ENCODE measurements at places on chromosomes 3 and 15.

DNA sequence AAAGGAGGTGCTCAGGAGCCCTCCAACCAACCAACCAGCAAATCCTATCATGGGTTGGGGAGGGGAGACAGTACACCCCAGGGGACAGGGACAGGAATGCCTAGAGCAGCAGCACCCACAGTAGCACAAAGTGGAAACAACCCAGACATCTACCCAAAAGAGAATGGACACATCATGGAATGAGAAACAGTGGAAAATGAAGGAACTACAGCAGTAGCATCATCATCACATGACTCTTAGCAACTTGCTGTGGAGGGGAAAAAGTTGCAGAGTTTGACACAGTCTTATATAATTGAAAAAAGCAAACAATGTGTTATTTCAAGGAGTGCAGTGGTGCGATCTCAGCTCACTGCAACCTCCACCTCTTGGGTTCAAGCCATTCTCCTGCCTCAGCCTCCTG lies 11.0 kb downstream of the C3orf22 start:
- H3K36me3 ChIP-seq: no peaks in the 10 kb centered on the region
- H3K27ac ChIP-seq: no peak overlapping the region
- H3K27me3 ChIP-seq: no peaks in the 10 kb centered on the region
- no peaks in the 10 kb centered on the region for H3K4me1 ChIP-seq

DNA sequence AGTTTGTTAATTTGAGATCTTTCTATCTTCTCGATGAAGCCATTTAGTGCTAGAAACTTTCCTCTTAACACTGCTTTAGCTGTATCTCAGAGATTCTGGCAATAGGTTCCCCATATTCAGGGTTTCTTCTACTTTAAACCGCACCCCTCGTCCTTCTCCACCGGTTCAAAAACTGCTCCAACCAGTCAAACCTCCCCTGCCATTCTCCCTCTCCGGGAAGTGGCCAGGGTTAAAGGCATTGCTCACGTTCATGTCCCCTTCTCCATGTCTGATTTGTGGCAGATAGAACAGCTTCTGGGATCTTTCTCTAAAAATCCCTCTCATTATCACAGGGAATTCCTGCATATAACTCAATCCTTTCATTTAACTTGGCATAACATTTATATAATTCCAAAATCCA lies 14.4 kb downstream of the ALDH1L1 start:
- H3K4me3 ChIP-seq: no peak overlapping the region
- H3K27me3 ChIP-seq: no peaks in the 10 kb centered on the region

- no peaks in the 10 kb centered on the region for H3K27me3 ChIP-seq
- H3K4me3 ChIP-seq: no peak overlapping the region
Observed at GRCh38 chr3:122200661-122201060, 17.2 kb downstream of the CASR start.

DNA sequence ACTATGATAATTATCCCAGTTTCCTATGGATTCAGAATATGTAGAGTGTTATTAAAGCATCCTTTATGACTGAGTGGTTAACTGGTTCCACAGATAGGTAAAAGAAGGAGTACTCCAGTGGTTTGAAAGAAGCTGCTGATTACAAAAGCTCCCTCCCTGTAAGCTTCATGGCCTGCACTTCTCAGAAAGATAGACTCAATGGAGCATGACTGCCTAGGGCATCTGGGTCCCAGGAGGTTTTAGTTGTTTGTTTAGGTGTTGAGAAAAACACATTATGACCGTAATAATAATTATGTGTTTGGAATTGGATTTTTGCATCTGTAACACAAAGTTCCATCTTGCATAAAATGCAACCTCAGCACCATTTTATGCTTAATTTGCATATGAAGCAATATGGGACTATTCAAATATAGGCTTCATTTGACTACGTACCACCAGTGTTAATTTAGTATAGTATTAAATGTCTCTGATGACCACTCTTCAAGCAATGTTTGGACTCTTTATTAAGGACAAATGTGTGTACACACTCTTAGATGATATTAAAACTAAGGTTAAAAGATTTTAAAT lies 121.1 kb downstream of the ROBO2 start:
- H3K36me3 ChIP-seq: no peaks in the 10 kb centered on the region
- H3K4me3 ChIP-seq: no peak overlapping the region
- H3K27me3 ChIP-seq: no peaks in the 10 kb centered on the region
- H3K27ac ChIP-seq: no peak overlapping the region
- H3K4me1 ChIP-seq: no peaks in the 10 kb centered on the region
- DNase-seq: no peak

DNA sequence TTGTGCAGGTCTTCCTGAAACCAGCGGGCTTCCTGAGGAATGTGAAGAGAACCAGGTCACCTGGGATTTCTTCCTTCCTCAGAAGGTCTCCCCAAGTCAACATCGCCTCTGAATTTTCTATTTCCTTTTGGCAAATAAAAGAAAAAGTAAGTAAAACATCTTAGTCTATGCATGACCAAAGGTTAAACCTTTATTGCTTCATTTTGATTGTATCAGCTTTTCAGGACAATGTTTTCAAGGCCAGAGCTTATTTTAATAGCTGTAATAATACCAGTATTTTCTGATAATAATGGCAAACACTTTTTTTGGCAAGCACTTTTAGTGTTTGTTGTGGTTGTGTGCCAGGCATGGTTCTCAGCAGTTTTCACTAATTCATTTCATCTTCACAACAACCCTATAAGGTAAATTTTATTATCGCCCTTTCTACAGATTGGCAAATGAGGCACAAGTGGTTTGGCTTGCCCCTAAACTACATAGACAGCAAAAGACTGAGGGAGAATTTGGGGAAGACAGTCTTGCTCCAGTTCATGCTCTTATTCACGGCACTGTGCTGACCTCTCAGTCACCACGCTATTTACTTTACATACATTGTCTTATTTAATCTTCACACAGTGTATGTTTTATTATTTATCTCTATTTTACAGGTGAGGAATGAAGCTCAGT lies 110.4 kb downstream of the RPL22L1 start:
- no peak overlapping the region for H3K4me3 ChIP-seq
- no peaks in the 10 kb centered on the region for H3K4me1 ChIP-seq
- H3K27ac ChIP-seq: no peak overlapping the region
- DNase-seq: no peak
- no peaks in the 10 kb centered on the region for H3K36me3 ChIP-seq

DNA sequence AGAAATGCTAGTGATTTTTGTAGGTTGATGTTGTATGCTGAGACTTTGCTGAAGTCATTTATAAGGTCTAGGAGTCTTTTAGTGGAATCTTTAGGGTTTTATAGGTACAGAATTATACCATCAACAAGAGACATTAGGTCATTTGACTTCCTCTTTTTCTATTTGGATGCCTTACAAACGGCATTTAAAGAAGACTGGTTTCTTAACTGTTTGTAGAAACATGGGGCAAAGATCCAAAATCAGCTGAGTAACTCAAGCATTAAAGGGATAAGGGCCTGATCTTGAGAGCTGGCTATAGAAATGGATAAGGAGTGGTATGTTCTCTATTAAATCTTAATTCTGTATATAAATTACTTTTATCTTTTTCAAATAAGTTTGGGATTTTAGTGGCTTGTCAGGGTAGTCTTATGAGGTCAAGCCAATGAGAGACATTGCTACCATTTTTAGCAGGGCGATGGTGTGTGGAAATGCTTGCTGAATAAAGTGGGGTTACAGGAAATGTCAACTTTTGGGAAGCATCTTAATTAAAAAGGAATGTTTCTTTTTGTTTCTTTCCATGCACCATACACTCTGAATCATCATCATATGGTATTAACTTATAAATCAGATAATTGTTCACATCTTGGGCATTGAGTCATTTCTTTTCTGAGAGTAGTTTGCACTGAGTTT lies 197.7 kb upstream of the GBE1 start:
- no peak for DNase-seq
- H3K4me3 ChIP-seq: no peak overlapping the region
- no peaks in the 10 kb centered on the region for H3K27me3 ChIP-seq
- no peak overlapping the region for H3K27ac ChIP-seq
- no peaks in the 10 kb centered on the region for H3K36me3 ChIP-seq

GRCh38 chr3:127584734-127585133 lies 5.8 kb downstream of the TPRA1 start:
- peaks cover 12% of the 10 kb centered on the region for H3K36me3 ChIP-seq
- no peak for DNase-seq
- H3K4me1 ChIP-seq: peaks cover 34% of the 10 kb centered on the region
- H3K4me3 ChIP-seq: no peak overlapping the region

DNA sequence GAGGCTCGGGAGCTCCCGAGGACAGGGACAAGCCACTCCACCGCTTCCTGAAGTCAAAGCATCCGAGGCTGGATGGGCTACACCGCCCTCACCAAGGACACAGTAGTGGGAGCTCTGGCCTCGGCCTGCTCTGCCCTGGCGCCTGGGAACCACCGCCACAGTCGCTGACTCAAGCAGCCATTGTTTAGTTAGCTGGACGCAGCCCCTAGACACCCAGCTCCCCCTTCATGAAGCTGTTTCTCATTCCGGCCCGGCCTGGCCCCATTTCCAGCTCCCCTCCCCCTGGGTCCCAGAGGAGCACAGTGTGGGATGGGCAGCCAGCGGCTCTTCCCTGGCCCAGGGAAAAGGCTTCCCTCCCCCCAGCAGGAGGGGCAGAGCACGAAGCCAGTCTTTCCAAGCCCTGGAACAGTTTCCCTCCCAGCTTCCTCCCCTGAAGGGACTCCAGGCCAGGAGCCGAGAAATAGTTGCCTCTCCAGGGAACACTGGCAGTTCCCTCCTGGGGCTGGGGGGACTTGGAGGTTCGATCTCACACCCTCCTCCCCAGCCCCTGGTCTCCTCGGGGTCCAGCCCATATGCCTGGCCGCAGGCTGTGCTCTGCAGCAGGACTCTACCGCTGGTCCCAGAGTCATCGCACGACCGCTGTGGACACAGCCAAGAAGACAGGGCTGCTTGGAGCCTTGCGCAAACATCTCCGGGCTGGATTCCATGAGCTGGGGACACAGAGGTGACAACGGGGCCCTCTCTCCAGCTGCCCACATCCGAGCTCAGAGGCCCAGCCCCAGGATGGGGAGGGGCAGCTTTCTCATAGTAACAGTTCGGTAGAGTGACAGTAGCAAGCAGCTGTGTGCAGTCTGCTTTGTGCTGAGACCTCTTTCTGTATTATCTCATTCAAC lies 10.0 kb downstream of the PLXND1 start:
- no peaks in the 10 kb centered on the region for H3K27me3 ChIP-seq
- H3K4me3 ChIP-seq: no peak overlapping the region
- H3K4me1 ChIP-seq: peaks cover 100% of the 10 kb centered on the region
- H3K27ac ChIP-seq: peak overlapping the region; percentile 94
- H3K36me3 ChIP-seq: no peaks in the 10 kb centered on the region
- peak; percentile 76 for DNase-seq

GRCh38 chr15:45156744-45157455 lies 27.1 kb downstream of the DUOX1 start:
- H3K4me1 ChIP-seq: peaks cover 24% of the 10 kb centered on the region
- no peak overlapping the region for H3K27ac ChIP-seq
- DNase-seq: no peak
- peaks cover 37% of the 10 kb centered on the region for H3K36me3 ChIP-seq
- H3K4me3 ChIP-seq: no peak overlapping the region

GRCh38 chr3:59559721-59560435 lies 510.1 kb upstream of the CFAP20DC start:
- H3K27ac ChIP-seq: no peak overlapping the region
- H3K4me1 ChIP-seq: no peaks in the 10 kb centered on the region
- no peaks in the 10 kb centered on the region for H3K27me3 ChIP-seq
- DNase-seq: no peak

- no peaks in the 10 kb centered on the region for H3K27me3 ChIP-seq
- H3K4me1 ChIP-seq: peaks cover 19% of the 10 kb centered on the region
- no peak for DNase-seq
Observed at GRCh38 chr15:65032801-65033537, 3.5 kb upstream of the MTFMT start.

DNA sequence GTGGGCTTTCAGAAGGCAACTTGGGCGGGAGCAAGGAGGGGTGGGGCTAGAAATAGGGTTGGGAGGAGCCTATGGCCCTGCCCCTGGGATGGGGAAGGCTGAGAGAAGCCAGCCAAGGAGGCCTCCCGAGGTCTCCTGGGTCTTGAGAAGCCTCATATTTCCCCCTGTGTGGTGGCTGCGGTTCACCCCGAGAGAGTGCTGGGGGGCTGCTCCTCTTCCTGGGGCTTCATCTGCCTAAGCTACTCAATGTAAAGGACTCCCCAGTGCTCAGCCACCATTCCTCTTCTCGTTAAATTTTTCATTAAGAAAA lies 174.3 kb downstream of the SMAD6 start:
- H3K36me3 ChIP-seq: no peaks in the 10 kb centered on the region
- DNase-seq: no peak
- H3K4me1 ChIP-seq: no peaks in the 10 kb centered on the region
- no peak overlapping the region for H3K4me3 ChIP-seq

- no peaks in the 10 kb centered on the region for H3K27me3 ChIP-seq
- no peaks in the 10 kb centered on the region for H3K36me3 ChIP-seq
- DNase-seq: no peak
- no peak overlapping the region for H3K4me3 ChIP-seq
Observed at GRCh38 chr3:37768107-37768809, 93.4 kb upstream of the CTDSPL start.

GRCh38 chr15:27820232-27820631 lies 278.9 kb downstream of the OCA2 start:
- H3K4me3 ChIP-seq: no peak overlapping the region
- DNase-seq: no peak
- H3K27me3 ChIP-seq: no peaks in the 10 kb centered on the region
- no peaks in the 10 kb centered on the region for H3K36me3 ChIP-seq
- H3K27ac ChIP-seq: no peak overlapping the region

DNA sequence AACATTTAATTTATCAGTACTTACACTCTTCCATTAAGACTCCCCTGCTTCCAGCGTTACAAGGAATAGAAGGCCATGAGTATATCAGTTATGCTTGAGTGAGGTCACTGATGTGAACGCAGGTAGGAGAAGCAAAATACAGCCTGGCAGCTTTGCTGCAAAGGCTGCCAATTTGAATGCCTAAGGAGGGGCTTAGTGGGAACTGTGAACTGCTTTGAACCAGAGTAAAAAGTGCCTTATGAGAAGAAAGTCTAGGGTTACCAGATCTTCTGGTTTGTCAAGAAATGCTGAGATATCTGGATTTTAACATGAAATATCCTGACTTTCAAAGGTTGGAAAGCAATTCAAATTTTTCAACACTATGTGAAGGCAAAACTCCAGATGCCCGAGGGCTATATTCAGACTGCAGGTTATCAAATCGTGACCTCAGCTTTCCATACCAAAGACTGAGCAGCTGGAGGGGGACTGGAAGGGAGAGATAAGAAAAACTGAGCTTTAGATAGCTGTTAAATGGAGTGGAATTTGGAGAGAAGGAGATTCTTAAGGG lies 446.3 kb upstream of the NECTIN3 start:
- H3K4me1 ChIP-seq: no peaks in the 10 kb centered on the region
- H3K36me3 ChIP-seq: no peaks in the 10 kb centered on the region
- DNase-seq: no peak
- no peak overlapping the region for H3K4me3 ChIP-seq
- no peaks in the 10 kb centered on the region for H3K27me3 ChIP-seq
- no peak overlapping the region for H3K27ac ChIP-seq

DNA sequence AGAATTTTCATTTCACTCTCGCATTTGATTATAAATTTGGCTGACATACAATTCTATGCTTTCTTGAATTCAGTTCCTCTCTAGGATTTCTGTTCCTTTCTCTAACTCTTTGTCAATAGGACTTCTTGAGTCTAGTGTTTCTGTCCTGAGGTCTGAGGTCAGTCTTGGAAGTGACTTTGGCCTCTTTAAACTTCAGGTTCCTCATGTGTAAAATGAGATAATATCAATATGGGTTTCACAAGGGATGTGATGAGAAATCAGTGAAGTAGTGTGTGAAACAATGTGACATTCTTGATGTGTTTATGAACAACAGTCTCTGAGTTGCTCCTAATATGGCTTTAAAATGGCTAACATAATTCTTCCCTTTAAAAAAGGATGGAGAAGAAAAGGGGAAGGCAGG lies 92.2 kb downstream of the SV2B start:
- no peak overlapping the region for H3K4me3 ChIP-seq
- no peaks in the 10 kb centered on the region for H3K36me3 ChIP-seq
- no peaks in the 10 kb centered on the region for H3K4me1 ChIP-seq
- no peak overlapping the region for H3K27ac ChIP-seq
